Stimulated activated CD4-positive, alpha-beta T cell treated with anti-CD3 and anti-CD28 coated beads, Interleukin-12 subunit alpha, Interleukin-12 subunit beta, amount 100 ng/mL, for 48 hours (primary cell): ENCODE measurements at places on chromosomes 1 and 21.

DNA sequence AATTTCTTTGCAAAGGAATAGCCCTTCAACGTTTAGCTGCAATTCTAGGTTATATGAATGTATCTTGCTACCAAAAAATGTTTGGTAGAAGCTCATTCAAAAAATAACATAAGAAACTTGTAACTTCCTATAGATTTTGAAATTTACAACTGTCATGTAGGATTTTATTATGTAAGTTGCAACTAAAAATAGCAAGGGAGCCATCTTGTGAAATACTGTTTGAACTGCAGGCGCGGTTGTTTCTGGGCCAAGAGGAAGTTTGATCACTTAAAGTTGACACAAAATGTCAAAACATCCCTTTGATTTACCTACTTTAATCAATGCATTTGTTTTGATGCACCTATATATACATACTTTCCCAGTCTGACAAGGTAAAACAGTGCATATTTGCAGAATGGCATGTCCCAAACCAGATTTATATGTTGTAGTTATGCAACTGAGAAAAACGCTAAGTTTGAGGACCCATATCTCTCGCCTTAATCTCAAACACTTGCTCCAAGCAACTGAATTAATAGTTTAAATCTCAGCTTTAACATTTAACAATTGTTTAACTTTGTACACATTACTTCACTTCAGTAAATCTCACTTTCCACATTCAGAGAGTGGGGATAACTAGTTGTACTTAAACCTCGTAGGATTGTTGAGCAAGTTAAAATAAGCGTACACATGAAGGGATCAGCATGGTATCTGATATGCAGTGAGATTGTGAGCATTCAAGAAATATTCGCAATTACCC, 63.9 kb downstream of the KCNK2 start:
- DNase-seq = no peak

GRCh38 chr1:8913457-8913856, 32.2 kb upstream of the CA6 start:
- DNase-seq = no peak

DNA sequence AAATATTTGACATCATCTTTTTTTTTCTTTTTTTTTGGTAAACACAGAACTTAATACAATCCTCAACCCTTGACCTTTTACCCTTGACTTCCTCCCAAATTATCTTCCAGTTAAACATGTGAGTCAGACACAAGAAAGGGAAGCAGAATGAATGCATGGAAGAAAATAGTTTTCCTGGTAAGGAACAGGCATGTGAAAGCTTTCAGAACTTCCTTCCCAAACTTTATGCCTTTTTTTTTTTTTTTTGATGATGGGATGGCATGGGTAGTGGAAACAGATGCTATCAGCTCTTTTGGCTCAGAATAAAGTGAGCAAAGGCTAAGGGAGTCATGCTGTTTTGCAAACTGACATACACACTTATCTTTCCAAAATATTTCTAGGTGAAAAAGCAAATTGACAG, 1079.1 kb downstream of the TTLL7 start:
- DNase-seq = no peak

DNA sequence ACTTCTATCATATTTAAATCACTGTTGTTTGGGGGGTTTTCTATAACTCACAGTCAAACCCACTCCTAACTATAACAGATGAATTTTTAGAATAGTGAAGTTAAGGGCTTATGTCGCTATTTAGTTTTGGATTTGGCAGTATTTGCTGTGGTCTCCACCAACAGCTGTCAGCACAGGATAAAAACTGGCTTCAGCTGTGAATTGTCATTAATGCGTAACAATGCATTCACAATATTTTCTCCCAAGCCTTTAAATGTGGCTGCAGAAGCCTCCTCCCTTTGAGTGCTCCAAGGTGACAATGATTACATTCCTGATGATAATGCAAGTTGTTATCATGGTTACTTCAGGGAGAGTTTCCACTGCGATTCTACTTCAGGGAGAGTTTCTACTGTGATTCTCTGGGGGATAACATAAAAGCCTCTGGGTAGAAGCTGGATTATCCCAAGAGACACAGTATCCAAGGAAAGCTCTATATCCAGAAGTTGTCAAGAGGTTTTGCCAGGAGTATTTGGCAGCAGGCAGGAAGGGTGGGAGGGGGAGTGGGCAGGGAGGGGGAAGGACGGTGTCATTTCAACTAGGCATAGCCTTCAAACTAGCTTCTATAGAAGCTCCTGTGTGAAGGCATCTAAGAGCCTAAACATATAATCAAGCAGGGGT, 14.9 kb upstream of the SMIM12 start:
- no peak for DNase-seq

DNA sequence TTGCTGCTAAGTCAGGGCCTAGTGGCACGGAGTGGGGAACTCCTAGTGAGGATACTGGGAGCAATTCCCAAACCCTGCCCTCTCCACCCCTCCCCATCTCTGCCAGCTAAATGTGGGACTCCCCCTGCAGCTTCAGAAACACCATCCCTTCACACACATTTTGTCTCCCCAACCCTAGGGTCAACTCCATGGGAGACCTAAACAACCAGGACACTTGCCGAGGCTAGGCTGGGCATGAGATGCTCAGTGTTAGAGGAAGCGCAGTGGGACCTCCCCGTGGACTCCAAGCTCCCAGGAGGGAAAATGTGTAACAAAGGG, 1.5 kb downstream of the RNF186 start:
- no peak for DNase-seq

- no peak for DNase-seq
Measured at GRCh38 chr1:204929487-204930154, 59.0 kb downstream of the NFASC start.

GRCh38 chr1:212600980-212601379, 7.6 kb upstream of the ATF3 start:
- no peak for DNase-seq

DNA sequence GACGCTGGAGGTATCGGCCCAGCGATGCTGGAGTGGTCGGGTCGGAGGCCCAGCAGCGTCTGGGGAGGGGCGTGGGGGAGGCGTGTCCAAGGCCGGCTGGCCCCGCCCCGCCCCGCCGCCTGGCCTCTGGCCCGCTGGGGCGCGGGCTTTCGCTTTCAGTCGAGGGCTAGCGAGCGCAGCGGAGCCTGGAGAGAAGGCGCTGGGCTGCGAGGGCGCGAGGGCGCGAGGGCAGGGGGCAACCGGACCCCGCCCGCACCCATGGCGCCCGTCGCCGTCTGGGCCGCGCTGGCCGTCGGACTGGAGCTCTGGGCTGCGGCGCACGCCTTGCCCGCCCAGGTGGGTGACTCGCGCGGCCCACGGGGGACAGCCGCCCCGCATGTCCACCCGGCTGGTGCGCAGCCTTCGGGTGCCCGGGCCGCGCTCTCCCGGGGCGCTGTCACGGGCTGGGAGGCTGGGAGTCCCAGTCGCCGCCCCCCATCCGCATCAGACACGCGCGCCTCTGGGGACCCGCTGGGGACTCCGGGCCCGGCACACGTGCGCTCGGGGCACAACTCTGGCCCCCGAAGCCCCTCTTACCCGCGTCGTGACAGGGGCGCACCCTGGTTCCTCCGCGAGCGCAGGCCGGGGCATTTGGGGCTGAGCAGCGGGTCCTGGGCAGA, at the start of gene TNFRSF1B:
Gene TNFRSF1B (plus strand): TSS at position 158 of the 659 bp plus-strand sequence. CDS start 101 bp downstream, at position 259.
- peak; percentile 67 for DNase-seq

DNA sequence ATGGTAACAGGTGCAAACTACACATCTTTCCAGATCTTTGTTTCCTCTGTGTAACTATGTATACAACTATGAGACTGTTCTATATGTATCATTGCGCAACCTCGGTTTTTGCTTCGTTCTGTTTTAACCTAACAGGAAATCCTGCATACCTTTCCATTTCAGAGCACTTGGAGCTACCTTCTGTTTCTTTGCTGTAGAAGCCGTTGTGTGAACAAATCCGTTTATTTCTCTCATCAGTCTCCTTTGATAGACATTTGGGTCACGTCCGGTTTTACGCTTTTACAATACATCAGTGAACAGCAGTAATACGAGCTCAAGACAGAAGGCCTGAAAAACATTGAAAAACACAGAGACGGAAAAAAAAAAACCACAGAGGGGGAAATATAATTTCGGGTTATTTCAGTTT, 10.5 kb downstream of the ATP5IF1 start:
- DNase-seq = peak; percentile 46

DNA sequence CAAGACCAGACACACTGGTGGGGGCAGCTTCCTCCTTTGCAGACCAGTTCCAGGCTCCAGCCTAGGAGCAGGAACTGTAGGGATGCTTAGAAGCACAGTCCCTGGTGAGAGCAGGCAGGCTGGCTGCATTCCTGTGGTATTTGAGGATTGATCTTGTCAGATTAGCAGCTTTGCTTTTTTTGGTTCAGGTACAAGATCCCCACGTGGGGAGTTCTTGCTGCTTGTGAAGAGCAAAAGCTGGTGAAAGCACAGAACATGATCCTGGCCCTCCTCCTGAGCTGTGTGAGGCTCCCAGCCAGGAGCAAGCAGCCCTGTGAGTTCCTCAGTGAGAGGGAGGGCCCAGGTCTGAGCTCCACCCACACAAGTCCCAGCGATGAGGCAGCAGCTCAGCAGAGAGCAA, 75.3 kb upstream of the ARTN start:
- no peak for DNase-seq

- DNase-seq = peak; percentile 61
Measured at GRCh38 chr1:161013488-161014230, 7.3 kb downstream of the F11R start.

DNA sequence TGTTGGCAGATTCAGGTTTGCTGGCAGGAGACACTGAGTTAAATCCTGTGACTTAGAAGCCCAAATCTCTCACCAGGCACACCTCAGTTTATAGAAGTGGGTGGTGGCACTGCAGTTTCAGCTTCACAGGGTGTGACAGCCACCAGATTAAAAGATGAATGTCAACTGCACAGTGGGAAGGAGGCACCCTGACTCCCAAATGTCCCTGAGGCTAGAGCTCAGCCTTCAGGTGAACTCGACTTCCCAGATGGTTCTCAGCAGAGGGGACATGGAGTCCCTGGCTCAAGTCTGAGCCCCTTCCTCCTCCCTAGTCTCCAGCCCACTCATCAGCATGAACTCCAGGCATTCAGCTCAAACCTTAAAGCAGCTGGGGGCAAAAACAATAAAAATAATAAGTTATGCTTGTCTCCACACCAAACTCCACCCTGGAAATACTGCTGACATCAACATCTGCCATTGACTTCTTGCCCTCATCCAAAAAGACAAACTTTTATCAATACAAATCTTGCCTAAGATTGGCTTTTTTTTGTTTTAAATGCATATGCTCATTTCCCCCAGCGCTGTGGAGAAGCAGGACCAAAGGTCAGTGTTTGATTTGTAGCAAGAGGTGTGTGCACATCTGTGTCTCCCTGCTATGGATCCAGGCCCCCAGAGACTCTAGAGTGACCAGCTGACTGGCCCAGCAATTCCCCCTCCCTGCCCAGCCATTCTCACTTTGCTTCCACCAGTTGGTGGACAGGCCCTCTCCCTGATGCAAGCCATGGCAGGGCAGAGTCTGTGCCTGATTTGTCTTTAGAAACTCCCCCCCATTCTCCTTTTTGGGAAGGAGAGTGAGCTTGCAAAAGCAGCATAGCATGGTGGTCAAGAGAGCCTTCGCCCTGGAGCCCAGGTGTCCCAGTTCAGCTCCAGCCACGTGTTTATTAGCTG, 18.5 kb upstream of the S100A7 start:
- DNase-seq = no peak

DNA sequence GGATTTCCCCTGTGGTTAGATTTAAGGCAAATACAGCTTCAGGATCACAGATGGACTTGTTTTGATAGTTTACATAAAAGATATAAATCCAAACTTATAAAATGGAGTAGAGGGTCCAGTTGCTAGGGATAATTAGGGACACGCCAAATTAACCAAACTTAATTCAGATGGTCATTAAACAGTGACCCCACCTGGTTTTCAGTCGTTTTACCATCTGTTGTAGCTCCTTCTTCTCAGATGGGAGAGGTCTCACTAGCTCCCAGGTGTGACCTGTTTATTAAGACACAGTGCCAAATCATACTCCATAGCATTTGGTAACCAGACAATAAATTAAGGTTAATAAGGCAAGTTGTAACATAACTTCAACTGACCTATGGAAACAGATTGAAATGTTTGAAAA, 8.1 kb upstream of the GADD45A start:
- no peak for DNase-seq

DNA sequence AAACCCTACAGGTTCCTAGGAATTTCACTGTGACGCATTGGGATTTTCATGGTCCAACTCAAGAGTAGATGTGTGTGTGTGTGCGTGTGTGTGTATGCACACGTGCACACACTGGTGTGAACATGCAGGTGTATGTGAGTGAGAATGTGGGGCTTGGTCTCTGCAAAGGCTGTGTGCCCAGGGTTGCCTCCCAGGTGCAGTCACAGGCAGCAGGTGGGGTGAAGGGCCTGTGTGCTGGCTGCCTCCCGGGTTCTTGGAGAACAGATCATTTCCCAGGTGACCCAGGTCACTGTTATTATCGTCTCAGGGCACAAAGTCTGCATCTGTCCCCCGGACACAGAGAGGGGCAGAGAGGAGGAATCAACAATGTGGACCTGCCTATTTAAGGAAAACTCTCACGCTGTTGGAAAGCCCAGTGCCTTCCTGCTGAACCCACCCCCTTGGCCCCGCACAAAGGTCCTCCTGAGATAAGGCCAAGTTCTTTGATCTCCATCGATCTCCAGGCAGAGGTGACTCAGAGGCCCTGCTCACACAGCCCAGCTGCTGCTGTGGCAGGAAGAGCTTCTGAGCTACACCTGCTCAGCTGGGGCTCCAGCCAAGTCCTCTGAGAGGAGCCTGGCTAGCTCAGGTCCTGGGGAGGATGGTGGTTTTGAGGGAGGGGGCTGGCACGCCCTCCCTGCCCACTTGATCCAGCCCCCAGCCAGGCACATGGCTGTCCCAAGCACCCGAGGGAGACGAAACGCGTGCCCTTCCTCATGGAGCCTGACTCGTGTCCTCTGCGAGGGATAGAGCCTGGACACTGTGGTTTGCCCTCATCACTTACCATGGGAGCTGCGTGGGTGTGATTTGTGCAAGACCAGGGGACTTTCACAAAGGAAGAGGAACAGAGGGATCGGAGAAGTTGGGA, 134.0 kb upstream of the ARHGEF16 start:
- DNase-seq = no peak

- no peak for DNase-seq
Measured at GRCh38 chr1:69707103-69707502, 139.4 kb downstream of the LRRC7 start.

DNA sequence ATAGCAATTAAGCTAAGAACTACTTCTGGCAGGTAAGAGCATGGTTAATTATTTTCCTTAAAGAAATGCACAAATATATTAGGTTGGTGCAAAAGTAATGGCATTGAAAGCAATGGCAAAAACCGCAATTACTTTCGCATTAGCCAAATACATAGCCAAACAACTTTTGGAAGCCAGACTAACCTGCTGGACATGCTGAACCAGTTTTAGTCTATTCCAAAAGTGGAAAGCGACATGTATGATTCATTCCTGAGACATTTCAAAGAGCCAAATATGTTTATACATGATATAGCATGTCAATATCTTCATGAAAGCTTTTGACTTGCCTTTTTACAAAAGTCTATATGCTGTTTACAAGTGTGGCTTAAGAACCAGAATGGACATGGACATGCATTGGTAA, 23.4 kb upstream of the DR1 start:
- no peak for DNase-seq

DNA sequence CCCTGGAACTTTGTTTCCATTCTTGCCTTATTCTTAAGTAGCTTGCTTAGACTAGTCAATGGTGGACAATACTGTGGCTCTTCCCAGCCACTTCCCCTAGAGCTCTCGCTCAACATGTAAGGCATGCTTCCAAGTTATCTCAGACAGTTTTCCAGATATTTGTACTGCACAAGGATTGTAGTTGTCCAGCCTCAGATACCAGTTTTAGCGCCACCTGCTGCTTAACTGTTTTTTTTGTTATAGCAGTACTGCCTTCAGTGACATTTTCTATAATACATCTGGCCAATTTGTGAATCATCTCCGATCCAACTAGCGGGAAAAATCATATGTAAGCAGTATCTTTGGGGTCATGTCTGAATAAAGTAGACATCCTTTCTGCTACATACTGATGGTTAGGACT, 346.7 kb upstream of the ADGRL4 start:
- no peak for DNase-seq
